ENCODE measurements at places on chromosomes 11 and 22.

DNA sequence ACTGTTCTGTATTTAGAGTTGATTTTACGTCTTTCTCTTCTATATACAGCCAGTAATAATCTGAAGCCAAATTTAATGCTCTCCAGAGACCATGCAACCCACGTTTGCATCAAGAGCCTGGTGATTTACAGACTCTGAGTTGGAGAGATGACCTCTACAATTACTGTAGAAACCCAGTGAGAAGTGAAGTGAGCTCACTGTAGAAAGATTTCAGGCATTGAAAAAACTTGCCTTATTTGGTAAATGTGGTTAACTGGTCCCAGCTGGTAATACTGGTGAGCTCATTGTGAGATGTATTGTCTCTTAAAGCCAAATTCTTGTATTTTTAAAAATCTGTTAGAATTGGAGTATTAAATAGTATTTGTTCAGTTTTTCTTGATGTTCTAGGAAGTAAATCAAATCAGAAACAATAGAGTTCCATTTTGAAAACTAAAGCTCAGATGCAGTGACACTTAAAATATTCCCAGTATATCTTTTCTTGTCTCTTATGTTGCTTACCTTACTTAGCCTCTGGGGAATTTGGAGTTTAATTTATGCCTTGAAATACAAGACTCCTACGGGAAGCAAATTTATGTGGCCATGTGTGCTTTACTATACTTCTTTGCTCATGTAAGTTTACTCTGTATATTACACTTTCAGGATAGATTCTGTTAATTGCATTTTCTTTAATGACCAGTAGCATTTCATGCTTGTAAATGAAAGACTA, 189.9 kb downstream of the ARHGAP42 start:
- DNase-seq: no peak

GRCh38 chr11:113839842-113840241, 35.5 kb downstream of the USP28 start:
- DNase-seq: peak; percentile 73

GRCh38 chr22:48750282-48750681, 1077.4 kb downstream of the BRD1 start:
- no peak for DNase-seq

DNA sequence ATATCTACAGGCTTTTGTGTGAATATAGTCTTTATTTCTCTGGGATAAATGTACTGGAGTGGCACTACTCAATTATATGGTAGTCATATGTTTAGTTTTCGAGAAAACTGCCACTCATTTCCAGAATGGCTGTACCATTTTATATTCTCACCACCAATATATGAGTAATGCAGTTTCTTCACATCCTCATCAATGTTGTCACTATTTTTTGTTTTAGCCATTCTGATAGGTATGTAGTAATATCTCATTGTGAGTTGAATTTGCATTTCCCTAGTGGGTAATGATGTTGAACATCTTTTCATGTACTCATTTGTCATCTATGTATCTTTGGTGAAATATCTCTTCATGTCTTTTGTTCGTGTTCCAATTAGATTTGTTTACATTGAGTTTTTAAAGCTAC, 18.0 kb downstream of the ACRV1 start:
- no peak for DNase-seq

- no peak for DNase-seq
Measured at GRCh38 chr11:6307876-6308275, 12.4 kb downstream of the CAVIN3 start.

- no peak for DNase-seq
Measured at GRCh38 chr22:46747646-46748045, 9.6 kb upstream of the CERK start.

GRCh38 chr11:772429-773390, 4.6 kb downstream of the GATD1 start:
- DNase-seq: no peak
